ENCODE measurements at places on chromosomes 1 and 21.

- no peak for DNase-seq
Measured at GRCh38 chr1:23424293-23425192, at the start of gene TCEA3. TSS of gene TCEA3 (minus strand) at chr1:23424748. CDS start at chr1:23424633, 115 bp downstream.

GRCh38 chr1:68365709-68366382 is 83.9 kb downstream of the RPE65 start:
- no peak for DNase-seq

DNA sequence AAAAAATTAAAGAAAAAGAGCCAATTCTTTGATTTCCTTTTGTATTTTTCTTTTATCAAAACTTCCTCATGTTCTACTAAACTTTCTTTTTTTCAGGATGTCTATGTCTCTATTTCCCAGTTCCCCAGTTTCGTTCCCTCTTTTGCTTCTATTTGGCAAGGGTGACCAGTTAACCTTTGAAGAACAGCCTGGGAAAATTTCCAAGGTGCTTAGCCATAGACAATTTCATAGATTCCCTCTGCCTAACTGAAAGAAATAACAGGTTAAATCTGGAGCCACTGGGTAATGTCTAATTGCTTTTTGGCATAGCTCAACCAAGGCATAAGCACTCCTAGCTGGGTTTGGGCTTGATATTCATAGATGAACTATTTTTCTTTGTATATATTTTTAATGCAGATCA is 272.3 kb downstream of the ADGRL2 start:
- DNase-seq = no peak

GRCh38 chr1:174480324-174480723 is 32.6 kb downstream of the GPR52 start:
- DNase-seq = no peak

GRCh38 chr1:94325377-94326302 is 88.3 kb upstream of the ARHGAP29 start:
- DNase-seq = no peak

DNA sequence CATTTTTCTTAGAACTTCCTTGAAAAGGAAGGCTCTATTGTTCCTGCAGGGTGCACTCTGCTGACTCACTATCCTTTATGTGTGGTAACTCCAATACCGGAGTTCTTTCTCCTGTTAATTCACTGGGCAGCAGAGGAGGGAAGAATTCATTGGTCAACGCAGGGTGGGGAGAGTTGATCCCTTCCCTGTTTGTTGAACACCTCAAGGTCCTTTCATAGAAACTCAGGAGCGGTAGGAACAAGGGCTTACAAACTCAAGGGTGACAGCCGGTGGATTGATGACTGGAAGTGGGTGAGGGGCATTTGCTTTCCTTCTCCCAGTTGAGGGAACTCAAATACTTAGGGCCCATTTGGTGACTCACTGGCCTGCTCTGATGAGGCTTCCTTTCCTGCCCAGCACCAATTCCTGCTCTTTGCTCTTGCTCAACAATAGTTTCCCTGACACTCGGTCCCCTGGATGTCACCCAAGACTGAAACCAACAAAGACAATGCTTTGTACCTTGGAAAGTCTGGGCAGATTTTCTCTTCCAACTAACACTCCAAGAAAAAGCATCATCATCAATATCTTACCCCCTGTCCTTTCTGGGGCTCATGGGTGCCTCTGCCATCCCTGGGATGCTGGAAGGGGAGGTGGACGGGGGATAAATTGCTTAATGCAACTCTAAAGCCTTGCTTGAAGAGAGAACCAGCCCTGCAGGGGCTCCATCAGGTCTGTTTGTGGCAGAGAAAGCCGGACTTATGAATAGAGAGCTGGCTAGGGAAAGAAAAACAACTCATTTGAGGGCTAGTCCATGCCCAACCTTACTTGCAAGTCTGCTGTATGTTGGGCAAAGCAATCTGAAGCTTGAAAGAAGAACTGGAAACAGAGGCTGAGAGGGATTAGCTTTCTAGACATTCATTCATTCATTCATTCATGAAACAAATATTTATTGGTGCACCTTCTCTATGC is 9.3 kb downstream of the SLC26A9 start:
- DNase-seq = no peak

GRCh38 chr1:147086129-147086528 is 86.1 kb downstream of the PRKAB2 start:
- DNase-seq = no peak

- no peak for DNase-seq
Measured at GRCh38 chr1:235863699-235864093, 3.0 kb downstream of the LYST start.

- no peak for DNase-seq
Measured at GRCh38 chr1:8350914-8351684, 33.2 kb downstream of the SLC45A1 start.

- DNase-seq = no peak
Measured at GRCh38 chr1:194104247-194104844, 917.9 kb upstream of the B3GALT2 start.

DNA sequence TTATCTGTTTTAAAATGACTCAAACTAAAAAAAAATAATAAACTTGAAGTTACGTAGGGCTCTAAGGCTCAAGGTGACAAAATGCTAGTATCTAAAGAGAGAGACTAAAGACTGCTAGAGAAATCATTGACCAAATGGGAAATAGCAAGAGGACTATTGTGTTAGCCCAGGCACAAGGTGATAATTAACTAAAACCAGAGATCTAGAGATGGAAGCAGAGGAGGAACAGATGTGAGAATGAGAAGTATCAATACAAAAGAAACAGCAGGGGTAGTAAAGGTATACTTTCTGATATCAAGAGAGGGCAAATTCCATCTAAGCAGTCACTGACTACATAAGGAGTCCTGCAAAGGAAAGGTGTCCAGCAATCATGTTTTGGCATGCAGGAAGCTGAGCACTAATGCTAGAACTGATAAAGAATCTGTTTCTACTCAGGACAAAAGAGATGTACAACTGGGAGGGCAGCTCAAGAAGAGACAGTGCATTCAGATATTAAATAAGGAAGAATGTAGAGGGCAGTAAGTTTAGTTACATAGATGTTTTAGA is 100.2 kb upstream of the GNG4 start:
- DNase-seq = no peak

DNA sequence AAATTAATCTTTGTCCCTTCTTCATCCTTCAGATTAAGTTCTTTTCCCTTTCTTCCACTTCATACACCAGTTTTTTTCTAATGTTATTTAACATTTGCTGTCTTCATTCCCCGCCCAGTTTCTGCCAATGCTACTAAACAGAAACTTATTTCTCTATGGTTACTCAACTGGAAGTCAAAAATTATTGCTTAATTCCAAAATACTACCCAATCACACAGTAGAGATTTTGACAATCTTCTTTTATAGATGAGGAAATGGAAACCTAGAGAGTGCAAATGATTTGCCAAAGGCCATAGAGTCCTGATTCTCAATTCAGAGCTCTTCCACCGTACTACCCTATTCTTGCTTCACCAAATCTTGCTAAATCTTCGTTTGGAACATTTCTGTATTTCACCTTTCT is 58.1 kb upstream of the SH3GLB1 start:
- DNase-seq = no peak

DNA sequence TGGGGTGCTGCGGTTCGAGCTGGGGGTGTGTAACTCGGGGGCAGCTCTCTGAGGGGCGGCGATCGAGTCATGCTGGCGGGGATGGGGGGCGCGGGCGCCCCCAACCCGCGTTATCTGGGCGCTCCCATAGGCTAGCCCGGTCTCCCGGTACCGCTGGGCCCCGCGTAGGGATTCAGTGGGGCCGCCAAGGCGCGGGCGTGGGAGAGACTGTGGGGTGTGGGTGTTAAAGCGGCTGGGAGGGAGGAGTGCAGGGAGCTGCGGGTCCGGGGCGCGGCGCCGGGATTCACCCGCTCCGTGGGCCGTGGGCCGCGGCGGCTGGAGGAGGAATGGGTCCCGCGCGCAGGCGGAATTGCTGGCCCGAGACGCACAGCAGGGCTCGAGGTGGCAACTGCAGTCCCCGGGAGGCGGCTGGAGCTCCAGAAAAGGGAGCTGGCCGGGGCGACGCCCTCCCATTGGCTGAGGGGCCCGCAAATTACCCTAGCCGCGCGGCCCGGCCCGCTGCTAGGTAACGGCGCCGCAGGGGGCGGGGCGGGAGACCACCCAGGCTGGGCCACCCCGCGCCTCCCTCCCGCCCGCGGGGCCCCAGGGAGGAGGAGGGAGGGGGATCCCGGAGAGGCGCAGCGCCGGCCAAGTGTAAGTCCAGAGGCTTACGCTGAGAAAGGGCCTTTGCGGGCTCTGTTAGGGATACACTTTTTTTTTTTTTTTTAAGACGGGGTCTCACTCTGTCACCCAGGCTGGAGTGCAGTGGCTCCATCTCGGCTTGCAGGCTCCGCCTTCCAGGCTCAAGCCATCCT is at the start of gene PTCH2:
Gene PTCH2, minus strand, starts transcription at position 392 of the 794 bp plus-strand sequence. Its CDS starts 321 bp downstream, at position 71.
- DNase-seq = no peak

GRCh38 chr1:24297187-24297851 is 21.8 kb upstream of the GRHL3 start:
- no peak for DNase-seq

DNA sequence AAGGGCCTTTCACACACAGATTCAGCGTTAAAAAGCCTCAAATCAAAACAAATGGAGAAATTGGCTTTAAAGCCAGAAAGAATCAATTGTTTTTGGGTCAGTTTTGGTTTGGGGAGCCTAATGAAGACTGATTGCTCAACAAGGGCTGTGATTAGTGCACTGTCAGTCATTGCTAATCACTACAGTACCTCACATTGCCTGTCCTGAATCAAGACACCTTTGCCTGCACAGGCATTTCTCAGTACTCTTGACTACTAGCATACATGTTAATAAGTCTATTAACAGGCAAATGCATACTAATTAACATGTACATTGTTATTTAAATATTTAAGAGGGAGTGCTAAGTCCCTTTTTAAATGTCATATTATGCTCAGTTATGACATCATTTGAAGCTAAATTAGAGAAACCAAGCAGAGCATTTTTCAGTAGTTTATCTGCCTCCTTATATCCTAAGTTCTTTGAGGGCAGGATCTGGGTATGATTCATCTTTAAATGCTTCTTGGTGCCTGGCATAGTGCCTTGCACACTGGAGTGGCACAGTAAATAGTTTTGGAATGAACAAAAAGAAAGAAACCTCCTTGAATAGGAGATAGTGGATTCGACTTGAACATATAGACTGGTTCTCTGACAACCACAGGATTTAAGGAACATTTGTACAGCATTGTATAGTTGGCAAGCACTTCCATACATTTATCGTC is 25.8 kb upstream of the CCN1 start:
- no peak for DNase-seq

GRCh38 chr1:32759997-32760623 is 57.0 kb downstream of the YARS1 start:
- no peak for DNase-seq

- DNase-seq = no peak
Measured at GRCh38 chr1:47468709-47469389, 31.0 kb downstream of the FOXD2 start.

DNA sequence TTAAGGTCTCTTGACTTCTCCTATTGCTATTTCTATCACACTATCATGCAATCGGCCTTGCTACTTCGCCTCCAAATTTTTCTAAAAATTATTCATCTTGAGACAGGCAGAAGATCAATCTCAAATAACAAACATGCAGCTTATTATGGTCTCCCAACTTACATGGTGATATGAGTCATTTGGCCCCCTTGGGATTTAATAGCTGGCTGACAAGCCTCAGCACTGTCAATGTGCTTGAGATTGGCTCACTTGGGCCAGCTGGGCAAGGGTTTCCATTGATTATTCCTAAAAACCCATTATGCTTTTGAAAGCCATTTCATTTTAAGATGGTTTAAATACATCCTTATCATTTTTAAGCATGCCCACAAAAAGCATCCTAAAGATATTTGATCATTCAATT is 224.5 kb upstream of the NFIA start:
- no peak for DNase-seq

GRCh38 chr1:234102583-234102982 is 198.1 kb downstream of the SLC35F3 start:
- DNase-seq = no peak

GRCh38 chr1:199463521-199464127 is 563.9 kb upstream of the NR5A2 start:
- no peak for DNase-seq

GRCh38 chr1:209667708-209668107 is 7.5 kb upstream of the G0S2 start:
- DNase-seq = no peak

GRCh38 chr1:117146575-117147340 is 25.2 kb upstream of the TRIM45 start:
- no peak for DNase-seq

GRCh38 chr1:219686171-219686570 is 73.3 kb upstream of the ZC3H11B start:
- DNase-seq = no peak

GRCh38 chr1:159089184-159089791 is 12.7 kb upstream of the AIM2 start:
- no peak for DNase-seq

GRCh38 chr1:100127226-100127625 is 5.5 kb downstream of the SASS6 start:
- DNase-seq = no peak

GRCh38 chr1:170424346-170424745 is 107.6 kb upstream of the GORAB start:
- DNase-seq = no peak

DNA sequence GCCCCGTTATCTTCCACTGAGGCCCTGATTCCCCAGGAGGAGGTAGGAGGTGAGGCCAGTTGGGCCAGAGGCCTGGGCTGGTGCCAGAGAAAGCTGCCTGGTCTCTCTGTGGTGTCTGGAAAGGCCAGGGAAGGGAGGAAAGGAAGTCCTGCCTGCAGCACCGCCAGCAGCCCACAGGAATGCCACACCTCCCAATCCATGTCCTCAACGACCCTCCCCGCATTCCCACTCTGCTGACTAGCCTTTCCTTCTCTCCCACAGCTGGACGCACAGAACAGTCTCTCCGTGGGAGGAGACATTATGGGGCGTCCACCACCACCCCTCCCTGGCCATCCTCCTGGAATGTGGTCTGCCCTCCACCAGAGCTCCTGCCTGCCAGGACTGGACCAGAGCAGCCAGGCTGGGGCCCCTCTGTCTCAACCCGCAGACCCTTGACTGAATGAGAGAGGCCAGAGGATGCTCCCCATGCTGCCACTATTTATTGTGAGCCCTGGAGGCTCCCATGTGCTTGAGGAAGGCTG is 18.0 kb downstream of the CSF1 start:
- DNase-seq = no peak

GRCh38 chr1:241114699-241115233 is 242.2 kb downstream of the RGS7 start:
- no peak for DNase-seq

- no peak for DNase-seq
Measured at GRCh38 chr1:109246141-109246551, 3.2 kb upstream of the CELSR2 start.

All from stimulated activated CD8-positive, alpha-beta memory T cell treated with anti-CD3 and anti-CD28 coated beads, Interleukin-7, amount 100 ng/mL, for 24 hours (primary cell).